ENCODE measurements at places on chromosomes 5 and 9. TPM values are rescaled to one million over a fixed set of nuclear protein-coding genes. Genes with fewer than 3 reads are reported as not detected.

The SOX30 gene
- total RNA-seq: not detected

The BHMT2 gene
- total RNA-seq: 2.6 TPM

DNA sequence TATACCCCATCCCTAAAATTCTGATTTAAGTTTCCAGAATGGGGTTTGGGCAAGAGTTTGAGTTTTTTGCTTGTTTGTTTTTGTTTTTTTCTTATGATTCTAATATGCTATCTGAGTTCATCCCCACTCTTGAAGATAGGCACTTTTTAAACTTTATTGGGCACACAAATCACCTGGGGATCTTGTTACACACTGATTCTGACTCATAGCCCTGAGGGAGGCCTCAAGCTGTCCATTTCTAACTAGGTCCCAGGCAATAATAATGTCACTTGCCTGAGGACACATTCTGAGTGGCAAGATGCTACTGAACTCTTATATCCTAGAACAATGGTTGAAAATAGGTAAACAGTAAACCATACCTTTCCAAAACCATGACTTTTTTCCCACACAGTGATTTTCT lies 22.8 kb upstream of the ABLIM3 start:
- no peak overlapping the region for H3K27ac ChIP-seq
- H3K36me3 ChIP-seq: no peaks in the 10 kb centered on the region
- no peak for DNase-seq
- H3K4me1 ChIP-seq: peaks cover 10% of the 10 kb centered on the region
- H3K4me3 ChIP-seq: no peak overlapping the region

DNA sequence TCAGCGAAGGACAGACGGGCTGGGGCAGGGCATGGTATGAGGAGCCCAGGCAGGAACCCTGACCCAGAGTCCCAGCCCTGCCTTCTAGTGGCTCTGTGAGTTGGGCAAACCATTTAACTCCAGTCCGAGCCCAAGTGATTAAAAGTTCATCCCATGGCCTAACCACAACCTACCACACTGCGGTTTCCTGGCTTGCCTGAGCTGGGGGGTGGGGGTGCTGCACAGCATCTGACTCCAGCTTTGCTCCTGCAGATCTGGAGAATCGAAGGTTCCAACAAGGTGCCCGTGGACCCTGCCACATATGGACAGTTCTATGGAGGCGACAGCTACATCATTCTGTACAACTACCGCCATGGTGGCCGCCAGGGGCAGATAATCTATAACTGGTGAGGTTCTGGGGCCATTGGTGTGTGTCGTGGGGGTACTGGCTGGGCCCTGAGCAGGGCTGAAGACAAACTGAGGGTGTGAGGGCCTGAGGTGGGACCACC lies 49.0 kb downstream of the STOM start:
- DNase-seq: no peak
- no peaks in the 10 kb centered on the region for H3K27me3 ChIP-seq
- H3K36me3 ChIP-seq: no peaks in the 10 kb centered on the region
- H3K4me1 ChIP-seq: peaks cover 41% of the 10 kb centered on the region
- H3K27ac ChIP-seq: no peak overlapping the region

- DNase-seq: no peak
- H3K27me3 ChIP-seq: no peaks in the 10 kb centered on the region
- H3K4me1 ChIP-seq: no peaks in the 10 kb centered on the region
- no peak overlapping the region for H3K4me3 ChIP-seq
- H3K27ac ChIP-seq: no peak overlapping the region
Measured at GRCh38 chr9:85007748-85008147, 338.2 kb downstream of the NTRK2 start.

Data from body of pancreas (tissue), 4 donors.